ENCODE measurements at places on chromosomes 11 and 22.

GRCh38 chr11:92050305-92050704 lies 174.3 kb upstream of the FAT3 start:
- DNase-seq = no peak

GRCh38 chr11:103051151-103051801 lies 40.7 kb downstream of the DCUN1D5 start:
- no peak for DNase-seq

- no peak for DNase-seq
These were observed 572.9 kb downstream of the NTM start for GRCh38 chr11:131943295-131943694.

DNA sequence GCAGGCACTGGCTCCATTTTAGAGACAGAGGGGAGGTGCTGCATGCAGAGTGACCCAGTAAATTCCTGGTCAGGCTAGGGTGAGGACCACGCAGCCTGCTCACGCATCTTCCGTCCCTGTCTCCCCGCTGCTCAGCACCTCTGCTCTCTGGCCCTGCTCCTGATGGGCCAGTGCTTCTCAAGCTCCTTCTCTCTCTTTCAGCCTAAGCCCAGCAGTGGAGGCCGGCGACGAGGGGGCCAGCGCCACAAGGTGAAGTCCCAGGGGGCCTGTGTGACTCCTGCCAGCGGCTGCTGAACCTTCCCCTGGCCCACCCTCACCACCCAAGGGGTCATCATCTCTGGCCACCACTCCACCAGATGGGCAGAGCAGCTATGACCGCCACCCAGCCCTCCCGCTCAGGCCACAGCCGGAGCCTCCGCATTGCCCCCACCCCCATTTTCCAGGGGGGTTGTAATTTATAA lies 24.7 kb downstream of the GTPBP1 start:
- no peak for DNase-seq

DNA sequence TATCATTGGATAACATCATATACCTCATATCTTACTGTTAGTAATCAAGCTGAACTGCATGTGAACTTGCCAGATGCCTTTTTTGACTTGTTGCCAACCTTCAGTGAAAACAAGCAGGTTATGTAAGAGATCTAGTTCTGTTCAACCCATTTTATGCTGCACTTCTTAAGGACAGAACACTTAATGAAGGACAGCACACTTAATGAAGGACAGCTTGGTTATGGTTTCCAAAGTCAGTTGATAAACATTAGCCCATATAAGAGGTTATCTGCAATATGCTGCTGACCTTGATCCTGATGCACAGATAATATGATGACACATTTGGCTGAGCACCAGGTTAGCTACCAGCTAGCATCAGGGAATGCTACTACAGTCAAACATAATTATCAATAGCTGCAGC lies 358.7 kb upstream of the PDGFD start:
- DNase-seq = no peak

DNA sequence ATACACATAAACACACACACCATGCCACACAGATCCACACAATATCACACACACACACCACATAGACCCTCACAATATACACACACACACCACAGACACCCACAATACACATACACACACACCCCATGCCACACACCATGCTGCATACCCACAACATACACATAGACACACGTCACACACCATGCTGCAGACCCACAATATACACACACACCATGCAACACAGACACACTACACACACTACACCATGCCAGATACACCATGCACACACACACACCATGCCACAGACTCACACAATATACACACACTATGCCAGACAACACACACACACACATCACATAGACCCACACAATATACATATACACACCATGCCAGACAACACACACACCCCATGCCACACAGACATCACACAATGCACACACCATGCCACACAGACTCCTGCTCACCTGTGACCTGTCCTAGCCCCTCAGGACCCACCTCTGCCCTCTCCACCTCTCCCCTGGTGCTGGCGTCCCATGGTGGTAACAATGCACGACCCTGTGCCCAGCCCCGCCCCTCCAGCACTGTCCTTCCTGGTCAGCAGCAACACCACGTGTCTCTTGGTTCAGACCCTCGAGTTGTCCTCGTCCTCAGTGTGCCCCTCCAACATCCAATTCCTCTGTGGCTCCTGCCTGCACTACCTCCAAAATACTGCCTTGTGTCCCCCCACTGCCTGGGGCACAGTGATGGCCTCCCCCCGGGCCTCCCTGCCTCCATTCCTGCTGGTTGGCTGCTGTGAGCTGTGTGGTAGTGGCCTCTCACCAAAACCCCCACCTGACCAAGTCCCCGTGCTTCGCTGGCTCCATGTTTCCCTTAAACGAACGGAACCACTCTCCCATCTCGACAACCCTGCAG lies 23.7 kb upstream of the RFPL3 start:
- DNase-seq = no peak

DNA sequence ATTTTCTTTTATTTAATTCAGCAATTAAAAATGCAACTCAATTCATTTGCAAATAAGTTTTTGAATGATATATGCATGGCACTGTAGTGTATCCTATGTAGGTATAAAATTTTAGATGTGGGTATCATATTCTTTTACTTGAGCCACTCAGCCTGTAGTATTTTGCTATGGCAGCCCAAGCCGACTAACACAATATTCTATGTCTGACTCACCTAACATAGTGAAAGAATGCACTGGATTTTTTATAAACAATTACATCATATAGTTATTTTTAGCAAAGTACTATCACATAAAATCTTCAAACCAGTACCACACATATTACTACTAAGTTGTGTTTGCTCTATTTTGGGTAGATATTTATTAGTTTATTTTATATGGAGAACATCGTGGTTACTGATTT lies 21.9 kb upstream of the GRIA4 start:
- DNase-seq = no peak

- DNase-seq = no peak
These were observed 2.1 kb downstream of the HBB start for GRCh38 chr11:5224538-5225479.

- no peak for DNase-seq
These were observed 1.4 kb upstream of the C22orf39 start for GRCh38 chr22:19448739-19449421.

- no peak for DNase-seq
These were observed 5.9 kb downstream of the RNF215 start for GRCh38 chr22:30381264-30381663.

DNA sequence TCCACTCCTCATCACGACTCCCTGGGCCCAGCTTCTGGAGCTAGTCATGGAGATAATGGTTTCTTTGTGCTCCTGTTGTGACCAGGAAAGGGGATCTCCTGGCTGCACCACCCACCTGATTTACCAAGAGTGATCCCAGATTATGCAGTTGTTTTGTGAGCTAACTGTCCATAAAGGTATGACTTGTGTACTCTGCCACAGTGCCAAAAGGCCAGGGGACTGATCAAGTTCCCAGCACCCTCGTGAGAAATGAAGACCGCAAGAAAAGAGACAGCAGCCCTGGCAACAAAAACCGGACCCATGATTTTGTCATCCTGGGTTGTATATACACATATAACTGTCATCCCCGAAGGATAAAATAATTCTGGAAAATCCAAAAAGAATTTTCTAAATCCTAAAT lies 26.6 kb downstream of the TUB start:
- DNase-seq = no peak

DNA sequence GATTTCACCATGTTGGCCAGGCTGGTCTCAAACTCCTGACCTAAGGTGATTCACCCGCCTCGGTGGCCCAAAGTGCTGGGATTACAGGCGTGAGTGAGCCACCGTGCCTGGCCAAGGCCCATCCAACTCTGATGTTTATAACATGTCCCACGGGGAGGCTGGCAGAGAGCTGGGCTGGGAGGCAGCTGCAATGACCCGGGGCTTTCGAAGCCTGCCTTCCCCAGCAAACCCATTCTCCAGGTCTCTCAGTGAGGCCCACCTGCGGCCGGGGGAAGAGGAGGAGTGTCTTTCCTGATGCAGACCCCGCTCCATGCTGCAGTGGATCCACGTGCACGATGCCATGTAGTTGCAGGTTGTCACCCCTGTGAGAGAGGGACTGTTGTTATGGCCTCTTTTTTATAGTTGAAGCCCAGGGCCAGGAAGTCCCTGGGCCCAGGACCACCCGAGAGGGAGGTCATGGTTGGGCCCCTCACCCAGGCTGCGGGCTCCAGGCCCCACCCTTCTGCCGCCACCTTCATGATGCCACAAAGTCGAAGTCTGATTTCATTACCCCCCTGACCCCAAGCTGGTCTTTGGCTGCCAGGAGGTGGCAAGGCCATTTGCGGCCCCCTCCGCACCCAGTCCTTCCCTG lies 38.3 kb downstream of the KCNJ4 start:
- no peak for DNase-seq

- DNase-seq = no peak
These were observed 107.3 kb downstream of the RPS6KA4 start for GRCh38 chr11:64466115-64466718.

DNA sequence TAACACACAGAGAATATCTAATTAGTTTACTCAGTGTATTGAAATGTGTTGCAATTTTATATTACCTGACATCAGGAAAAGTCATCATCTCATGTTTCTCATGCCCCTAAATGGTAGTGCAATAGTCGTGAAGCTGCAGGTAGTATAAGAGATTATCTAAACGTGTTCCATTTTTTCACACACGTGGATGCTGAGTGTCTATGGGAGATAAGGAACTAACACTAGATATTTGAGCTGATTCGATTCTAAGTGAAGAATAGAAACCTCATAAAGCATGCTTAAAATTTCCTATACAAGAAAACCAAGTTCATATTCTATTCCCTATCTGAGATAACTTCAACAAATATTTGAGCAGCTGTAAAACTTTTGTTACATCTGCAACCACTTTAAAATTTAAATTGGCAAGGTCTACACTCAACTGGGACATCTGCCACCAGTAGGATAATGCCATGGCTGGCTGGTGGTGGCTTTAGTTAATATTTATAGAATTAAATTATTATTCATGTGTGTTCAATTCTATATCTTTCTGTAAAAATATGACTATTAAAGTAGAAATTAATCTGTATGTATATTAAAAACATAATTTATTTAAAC lies 388.8 kb downstream of the LUZP2 start:
- no peak for DNase-seq

DNA sequence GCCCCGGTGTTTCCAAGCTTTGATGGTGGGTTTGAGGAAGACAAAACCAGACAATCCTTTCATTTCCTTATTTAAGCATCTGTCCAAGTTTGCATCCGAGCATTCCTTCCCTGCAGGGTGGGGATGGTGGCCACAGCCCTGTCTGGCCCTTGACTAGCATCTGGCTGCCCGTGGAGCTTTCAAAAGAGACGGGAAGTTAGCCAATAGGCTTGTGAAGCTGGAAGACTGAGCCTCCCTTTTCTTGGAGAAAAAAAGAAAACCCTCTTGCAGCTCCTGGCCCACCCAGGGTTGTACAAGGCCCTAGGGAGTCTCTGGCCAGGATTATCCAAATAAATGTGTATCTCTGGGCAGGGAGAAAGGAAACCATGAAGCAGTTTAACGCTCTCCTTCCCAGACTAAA lies 60.6 kb downstream of the MICAL2 start:
- DNase-seq = no peak

DNA sequence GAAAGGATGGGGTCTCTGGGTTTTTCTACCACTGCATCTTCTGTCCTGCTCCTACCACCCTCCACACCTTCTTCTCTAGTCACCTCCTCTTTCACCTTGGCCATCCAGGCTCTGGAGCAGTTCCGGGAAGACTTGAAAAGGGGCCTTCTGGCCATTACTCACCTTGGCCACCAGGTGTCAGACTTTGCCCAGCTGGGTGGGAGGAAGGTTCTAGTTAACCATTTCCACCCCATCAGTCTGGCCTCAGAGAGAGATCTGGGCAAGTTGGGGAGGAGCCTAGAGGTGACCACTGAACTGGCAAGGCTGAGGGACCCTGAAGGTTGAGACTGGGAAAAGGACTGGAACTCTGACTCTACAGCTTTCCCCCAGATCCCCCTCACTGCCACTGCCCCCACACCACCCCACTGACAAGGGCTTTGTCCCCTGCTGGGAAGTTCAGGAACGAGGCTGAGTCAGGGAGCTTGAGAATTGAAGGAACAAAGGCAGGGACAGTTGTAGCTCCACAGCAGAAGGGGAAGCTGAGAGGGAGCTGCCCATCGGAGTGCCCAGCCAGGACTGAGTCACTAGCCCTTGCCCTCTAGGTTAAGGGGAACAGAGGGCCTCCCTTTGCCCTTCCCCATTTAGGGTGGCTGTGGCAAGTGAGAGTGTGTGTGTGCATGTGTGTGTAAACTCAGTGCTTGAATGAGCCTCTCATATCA lies 3.7 kb upstream of the POLD4 start:
- DNase-seq = peak; percentile 83

- DNase-seq = no peak
These were observed 2.9 kb upstream of the HORMAD2 start for GRCh38 chr22:30077279-30077880.

DNA sequence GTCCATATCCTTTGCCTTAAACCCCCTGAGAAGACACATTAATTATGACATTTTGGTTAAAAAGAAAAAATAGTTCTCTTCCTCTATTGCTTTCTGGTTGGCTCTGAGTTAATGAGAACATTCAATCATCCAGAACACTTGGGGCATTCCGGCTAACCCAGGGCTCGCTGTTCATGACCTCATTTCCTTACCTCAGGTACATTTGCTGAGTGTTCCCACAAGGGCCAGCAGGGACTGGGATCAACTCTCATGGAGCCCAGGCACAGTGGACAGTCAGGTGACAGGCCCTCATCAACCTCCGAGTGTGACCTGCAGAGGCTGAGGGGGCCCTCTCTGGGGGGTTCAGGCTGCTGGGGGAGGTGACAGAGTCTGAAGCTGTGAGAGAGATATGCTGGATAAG lies 98.9 kb downstream of the MYO18B start:
- DNase-seq = no peak

- no peak for DNase-seq
These were observed 1.4 kb downstream of the ARHGAP20 start for GRCh38 chr11:110710628-110711381.

DNA sequence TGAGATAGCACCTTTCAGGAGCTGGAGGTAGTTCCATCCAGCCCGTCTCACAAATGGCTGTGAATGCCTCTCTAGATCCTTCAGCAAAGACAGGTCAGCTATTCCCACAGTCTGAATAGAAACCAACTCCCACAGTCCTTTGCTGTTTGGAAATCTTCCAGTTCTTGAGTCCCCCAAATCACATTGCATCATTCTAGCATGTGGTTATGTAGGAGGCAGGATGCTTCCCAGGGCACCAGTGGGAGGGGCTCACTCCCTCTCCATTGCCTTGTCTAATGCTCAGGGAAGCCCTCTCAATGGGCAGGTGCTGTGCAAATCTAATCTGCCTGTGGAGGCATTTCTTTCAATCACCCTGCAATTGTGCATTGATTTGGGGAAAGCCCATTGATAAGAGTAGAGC lies 14.6 kb downstream of the NAV2 start:
- DNase-seq = no peak

GRCh38 chr22:40020956-40021355 lies 26.2 kb downstream of the FAM83F start:
- no peak for DNase-seq

DNA sequence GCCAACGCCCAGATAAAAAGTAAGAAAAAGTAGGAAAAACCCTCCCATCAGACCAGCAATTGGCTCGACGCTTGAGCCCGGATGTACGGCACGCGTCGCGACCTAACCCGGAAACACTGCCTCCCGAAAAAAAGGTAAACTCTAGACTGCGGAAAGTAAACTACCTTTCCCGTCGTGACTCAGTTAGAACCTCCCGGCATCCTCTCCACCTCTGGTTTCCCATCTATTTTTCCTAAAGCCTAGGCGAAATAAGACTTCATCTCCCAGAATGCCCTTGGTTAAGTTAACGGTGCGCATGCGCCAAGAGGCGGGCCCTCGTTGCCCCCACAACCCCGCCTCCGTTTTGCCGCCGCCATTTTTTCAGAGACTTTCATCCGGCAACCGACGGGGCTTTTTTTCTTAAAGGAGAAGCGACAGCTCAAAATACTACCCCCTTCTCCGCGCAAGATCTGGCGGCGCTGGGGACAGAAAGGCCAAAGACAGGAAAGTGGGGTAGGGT lies 678 bp upstream of the ZFP91 start:
- peak; percentile 96 for DNase-seq

Data from CD4-positive, alpha-beta T cell treated with Interferon alpha-2 for 1 hour (primary cell).